ENCODE measurements at places on chromosomes 6 and 20.

DNA sequence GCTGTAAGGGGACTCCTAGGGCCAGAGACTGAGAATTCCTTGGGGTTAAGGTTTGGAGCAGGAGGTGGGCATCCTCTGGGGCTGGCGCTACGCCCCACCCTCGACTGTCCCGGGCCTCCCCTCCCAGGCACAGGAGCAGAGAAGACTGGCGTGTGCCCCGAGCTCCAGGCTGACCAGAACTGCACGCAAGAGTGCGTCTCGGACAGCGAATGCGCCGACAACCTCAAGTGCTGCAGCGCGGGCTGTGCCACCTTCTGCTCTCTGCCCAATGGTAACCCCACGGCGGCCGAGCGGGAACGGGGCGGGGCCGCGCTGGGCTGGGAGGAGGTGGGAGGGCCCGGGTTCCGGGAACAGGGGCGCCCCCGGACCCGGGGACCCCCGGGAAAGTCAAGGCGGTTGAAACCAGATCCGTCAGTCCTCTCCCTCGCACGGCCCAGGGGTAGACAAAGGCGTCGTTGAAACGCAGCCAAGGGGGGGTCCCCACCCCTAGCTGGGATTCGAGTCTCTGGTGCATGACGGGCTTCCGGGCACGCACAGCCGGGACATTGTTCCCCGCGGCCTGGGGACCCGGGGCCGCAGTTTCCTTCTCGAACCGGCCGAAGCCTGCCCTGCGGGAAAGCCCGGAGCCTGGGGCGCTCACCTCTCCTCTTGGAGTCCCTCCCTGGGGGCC lies 844 bp downstream of the WFDC2 start:
- DNase-seq, result no peak

DNA sequence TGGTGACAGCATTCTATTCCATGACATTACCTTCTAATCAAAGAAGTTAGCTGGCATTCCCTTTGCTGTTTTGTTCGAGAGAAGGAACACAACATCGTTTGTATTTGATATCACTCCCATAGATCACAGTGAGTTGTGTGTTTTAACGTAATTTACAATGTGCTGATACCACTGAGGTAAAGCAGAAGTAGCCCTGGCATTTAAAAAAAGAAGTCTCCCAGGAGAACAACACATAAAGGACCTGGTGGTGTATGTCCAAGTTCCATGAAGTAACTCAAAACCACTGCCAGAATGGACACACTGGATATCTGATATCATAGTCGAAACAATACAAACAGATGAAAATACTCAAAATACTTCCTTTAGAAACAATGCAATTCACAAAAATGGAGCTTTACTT lies 351.7 kb downstream of the RNGTT start:
- DNase-seq, result no peak

DNA sequence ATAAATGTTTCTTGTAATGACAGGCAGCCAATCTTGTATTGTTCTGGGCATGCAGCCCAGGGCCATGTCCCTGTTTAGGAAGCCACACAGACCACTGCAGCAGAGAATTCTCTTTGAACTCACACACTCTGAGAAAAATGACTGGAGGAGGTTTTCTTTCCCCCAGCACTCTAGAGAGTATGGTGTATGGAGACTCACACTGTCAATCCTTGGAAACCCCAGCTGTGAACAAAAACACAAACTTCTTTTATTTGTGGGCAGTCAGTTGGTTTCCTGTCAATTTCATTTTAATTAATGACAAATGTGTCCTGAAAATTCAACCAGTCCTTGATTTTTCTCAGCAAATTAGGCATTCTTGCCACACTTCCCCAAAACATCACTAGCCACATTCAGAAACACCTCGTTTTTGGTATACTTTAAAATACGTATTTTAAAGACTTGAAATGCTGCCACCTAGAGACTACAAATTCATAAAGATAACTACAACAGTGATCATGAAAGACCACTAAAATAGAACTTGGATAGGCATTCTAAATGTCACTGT lies 52.9 kb upstream of the UFL1 start:
- DNase-seq, result no peak

DNA sequence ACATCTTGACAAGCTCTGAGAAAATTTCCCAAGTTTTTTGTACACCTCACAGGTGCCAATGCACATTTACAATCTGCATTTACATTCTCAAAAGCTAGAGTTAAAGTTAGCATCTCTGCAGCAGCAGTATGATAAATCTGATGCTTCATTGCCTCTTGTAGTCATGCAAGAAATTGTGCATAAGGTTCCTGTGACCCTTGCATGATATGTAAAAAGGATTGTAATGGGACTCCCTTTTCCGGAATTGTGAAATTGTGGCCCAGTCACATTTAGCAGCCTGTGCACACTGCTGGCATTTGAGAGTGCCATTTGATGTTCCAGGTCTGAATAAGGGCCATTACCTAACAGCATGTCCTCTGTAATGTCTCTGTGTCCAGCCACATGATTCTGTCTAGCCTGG lies 24.1 kb downstream of the HLA-DRB1 start:
- no peak for DNase-seq

GRCh38 chr6:113739041-113739655 lies 118.0 kb upstream of the MARCKS start:
- DNase-seq, result no peak

GRCh38 chr6:28525496-28526039 lies at the start of gene GPX5:
TSS of gene GPX5 (plus strand) at chr6:28525881. CDS start at chr6:28526014, 133 bp downstream.
- no peak for DNase-seq
